ENCODE measurements at places on chromosomes 1 and 21.

GRCh38 chr1:27135541-27136235 lies 19.2 kb downstream of the SLC9A1 start:
- DNase-seq = no peak

GRCh38 chr1:5994713-5995621 lies 2.7 kb upstream of the NPHP4 start:
- peak; percentile 40 for DNase-seq

GRCh38 chr1:207902566-207902965 lies 8.4 kb downstream of the CD34 start:
- no peak for DNase-seq

DNA sequence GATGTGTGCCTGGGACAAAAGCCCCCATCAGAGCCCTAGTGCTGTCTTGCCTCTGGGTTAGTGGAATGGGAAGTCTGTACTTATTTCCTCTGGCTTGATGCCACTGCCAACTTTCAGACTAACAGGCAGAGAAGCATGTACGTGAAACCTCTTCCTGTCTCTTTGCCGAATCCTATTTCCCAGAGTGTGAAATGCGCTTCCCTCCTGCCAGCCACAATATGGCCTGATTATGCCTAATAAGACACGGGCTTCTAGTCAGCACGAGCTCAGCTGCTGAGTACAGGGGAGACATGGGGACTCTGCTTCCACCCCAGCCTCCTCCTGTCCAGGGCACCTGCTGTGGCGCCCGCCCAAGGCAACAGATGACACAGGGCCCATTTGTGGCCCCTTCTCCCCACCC lies 111.4 kb downstream of the KCND3 start:
- DNase-seq = no peak

GRCh38 chr1:71193153-71193552 lies 112.3 kb upstream of the ZRANB2 start:
- no peak for DNase-seq

GRCh38 chr1:67683766-67684525 lies 1.1 kb upstream of the GADD45A start:
- DNase-seq = no peak

DNA sequence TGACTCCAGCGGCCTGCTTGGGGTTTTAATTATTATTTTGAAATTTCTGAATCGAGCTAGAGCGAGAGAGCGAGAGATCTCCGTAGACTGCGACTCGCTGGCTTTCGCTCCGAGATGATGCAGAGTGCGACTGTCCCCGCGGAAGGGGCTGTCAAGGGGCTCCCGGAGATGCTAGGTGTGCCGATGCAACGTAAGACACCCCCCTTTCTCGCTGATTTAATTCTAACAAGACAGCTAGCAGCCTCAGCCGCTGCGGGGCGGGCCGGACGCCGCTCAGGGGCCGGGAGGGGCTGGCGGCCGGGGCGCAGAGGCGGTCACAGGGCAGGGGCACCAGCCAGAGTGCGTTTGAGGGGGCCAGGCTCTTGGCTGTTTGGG lies 339 bp downstream of the LHX4 start:
- no peak for DNase-seq

DNA sequence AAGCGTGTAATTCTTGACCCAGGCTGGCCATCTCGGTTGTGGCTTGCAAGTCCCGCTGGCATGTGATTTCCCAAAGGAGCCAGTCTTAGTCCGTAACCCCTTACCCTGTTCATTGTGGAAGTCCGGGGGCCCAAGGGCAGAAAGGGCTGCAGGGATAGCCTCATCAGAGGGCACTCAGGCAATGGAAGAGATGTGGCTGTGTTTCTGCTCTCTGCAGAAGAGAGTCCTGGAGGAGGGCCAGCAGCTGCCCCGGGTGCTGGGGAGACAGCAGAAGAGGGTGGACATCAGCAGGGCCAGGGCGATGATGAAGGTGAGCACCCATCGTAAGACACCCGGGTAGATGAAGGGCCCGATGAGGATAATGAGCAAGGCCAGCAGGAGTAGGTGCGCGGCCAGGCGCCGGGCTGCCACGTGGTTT lies 830 bp downstream of the RNF186 start:
- DNase-seq = no peak

DNA sequence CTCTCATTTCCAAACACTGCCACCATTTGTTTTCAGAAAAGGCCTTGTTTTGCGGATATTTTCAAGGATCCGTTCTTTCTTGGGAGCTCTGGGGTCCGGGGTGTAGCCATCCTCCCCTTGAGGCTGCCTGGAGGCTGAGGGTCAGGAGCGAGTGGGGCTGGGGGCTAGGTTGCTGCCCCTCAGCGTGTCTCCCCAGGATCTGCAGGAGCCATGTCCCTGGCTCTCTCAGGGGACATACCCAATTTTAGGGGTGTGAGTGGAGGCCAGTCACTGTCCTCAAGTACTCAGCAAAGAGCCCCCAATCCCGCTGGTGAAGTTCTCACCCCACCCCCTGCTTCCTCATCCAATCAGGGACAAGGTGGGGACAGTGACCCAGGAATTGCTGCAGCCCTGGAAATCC lies 15.0 kb upstream of the PRDM16 start:
- no peak for DNase-seq

GRCh38 chr1:227321035-227321434 lies 2.7 kb upstream of the CDC42BPA start:
- DNase-seq = no peak

DNA sequence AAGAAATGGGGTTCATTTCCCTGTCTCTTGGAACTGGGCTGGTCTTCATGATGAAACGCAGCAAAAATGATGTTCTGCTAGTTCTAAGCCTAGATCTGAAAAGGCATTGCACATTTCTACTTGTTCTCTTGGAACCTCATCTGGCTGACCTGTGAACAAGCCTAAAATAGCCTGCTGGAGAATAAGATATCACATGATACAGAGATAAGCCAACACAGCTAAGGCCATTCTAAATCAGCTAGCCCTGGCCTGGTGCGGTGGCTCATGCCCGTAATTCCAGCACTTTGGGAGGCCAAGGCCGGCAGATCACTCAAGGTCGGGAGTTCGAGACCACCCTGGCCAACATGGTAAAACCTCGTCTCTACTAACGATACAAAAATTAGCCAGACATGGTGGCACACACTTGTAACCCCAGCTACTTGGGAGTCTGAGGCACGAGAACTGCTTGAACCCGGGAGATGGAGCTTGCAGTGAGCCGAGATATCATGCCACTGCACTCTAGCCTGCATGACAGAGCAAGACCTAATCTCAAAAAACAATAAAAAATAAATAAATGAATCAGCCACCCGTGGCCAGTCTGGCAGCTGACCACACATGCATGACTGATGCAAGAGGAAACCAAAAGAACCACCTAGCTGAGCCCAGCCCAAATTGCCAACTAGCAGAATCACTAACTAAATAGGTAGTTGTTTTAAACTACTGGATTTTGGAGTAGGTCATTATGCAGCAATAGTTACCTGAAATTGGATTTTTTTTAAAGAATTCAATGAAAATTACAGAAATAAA lies 18.0 kb downstream of the CD244 start:
- DNase-seq = no peak

- no peak for DNase-seq
Observed at GRCh38 chr1:24426744-24427544, 11.3 kb downstream of the NIPAL3 start.

GRCh38 chr1:56639211-56639610 lies 5.9 kb upstream of the PRKAA2 start:
- no peak for DNase-seq

GRCh38 chr21:40253112-40253511 lies 385.9 kb downstream of the PCP4 start:
- DNase-seq = no peak

DNA sequence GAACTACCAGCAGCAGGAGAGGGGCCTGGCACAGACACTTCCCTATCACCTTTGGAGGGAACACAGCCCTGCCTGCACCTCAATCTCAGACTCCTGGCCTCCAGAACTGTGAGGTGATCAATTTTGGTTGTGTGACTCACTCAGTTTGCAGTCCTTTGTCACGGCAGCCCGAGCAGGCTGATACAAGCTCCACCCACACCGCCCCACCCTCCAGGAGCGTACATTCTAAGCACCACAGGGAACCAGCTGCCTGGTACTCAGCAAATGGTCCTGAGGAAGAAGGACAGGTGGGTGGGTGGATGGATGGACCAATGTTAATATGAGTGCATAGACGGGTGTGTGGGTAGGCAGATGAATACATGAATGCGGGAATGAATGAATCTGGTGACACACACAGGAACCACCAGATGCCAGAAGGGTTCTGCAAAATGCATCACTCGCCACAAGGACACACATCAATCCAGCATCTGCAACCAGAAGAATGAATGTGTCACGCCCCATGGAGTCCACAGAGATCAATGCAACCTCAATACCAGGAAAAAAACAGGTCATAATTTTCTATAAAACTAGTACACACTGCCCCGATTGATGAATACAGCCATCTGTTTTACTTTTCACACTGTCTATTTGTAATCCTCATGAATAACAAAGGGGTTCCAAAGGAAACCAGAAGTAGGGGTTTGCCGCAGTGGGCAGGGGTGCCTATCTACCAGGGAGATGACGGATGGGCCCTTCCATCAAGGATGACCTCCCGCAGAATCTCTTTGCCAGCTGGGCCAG lies 284.5 kb downstream of the NPHP4 start:
- DNase-seq = no peak

DNA sequence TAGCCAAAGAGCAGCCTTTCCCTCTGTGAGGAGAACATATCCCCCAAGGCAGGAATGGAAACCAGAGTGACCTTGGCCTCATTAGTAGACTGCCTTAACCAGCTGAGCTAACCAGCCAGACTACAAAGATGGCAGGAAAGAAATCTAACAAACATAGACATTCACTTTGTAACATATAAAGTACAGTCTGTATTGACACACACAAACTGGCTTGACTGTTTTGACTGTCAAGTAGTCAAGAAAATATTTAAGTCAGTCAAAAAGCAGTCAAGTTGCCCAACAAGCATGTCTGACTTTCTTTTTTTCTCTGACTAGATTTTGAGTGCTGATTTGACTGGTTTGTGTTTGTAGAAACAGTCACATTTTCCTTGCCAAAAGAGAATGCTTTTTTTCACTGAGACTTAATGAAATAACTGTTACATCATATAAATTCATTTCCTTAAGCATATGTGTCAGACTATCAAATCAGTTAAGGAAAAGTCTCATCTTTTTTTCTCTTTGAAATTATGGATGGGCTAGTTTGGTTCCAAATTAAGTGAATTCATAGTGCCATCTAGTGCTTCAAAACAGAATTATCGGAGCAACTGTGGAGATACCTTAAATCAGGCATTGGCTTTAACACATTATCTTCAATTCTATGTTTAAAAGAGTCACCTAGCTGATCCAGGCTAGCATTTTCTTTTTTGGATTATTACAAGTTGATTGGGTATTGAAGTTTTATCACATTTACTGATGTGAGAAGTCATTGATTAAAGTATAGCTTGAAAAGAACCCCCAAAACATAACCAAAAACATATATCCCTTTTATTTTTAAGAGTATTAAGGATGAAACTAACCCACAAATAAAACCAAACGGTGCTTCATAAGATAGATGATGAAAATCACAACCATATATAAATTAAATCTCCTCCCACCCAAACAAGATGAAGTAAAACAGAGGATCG lies 75.0 kb downstream of the ATP6V1G3 start:
- DNase-seq = no peak

- no peak for DNase-seq
Observed at GRCh38 chr1:83555871-83556270, 443.1 kb downstream of the TTLL7 start.

- no peak for DNase-seq
Observed at GRCh38 chr21:45253180-45253579, 34.5 kb downstream of the POFUT2 start.

DNA sequence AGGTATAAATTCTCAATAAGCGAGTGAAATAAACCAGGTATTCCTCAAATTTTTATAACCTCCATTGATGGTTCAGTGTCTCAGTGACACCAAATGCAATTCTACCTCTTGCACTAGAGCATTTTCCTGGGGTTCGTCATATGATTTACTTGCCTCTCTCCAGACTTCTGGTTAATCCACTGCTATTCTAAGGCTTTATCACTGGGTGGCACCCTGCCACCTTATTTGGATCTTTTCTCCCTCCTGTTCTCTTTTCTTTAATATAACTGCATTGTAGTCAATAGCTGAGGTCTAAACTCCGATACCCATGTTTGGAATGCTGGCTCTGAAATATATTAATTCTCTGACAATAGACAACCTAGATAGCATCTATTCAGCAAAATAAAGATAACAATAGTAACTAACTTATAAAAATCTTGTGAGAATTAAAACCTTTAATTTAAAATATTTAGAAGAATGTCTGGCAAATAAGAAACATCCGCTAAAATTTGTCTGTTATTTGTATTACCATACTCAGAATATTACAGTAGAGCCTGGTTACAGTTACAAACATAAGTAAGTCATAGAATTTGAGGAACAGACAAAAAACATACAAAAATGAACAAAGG lies 436.4 kb downstream of the PLA2G4A start:
- DNase-seq = no peak

- no peak for DNase-seq
Observed at GRCh38 chr1:193123751-193124150, 1.9 kb downstream of the CDC73 start.

- no peak for DNase-seq
Observed at GRCh38 chr1:195794225-195794624, 814.0 kb downstream of the KCNT2 start.

DNA sequence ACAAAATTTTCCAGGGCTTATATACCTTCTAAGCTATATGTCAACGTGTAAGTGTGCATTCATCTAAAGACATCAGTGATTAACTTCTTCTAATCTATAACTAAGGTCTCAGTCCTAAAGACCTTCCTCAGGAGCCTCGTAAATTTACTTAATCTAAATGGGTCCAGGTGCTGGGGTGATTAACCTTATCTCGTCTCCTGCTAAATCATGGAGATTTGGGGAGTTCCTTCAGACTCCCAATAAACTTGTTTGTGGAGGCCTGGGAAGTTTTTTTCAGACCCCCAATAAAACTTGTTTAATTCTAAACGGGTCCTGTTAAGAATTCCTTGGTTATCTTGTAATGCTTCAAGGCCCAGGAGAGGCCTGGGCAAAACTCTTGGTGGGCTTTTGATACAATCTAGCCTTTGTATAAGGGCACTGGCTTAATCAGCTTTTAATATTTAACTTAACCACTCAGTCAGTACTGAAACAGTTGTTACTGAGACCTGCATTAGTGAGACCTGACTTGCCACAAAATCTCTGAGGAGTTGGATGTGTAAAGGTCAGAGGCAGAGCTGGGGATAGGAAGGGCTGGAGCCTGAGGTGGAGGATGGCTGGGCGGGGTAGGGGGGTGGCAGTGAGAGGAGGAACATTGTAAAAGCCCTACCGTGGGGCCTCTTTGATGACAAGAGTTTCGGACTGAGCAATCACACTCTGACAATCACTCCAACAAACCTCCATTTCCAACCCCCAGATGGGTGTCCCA lies 6.2 kb upstream of the HMGCS2 start:
- DNase-seq = no peak

GRCh38 chr1:227002531-227003049 lies 62.5 kb downstream of the COQ8A start:
- no peak for DNase-seq

Data from stimulated activated CD4-positive, alpha-beta T cell treated with anti-CD3 and anti-CD28 coated beads, Interleukin-15, amount 100 ng/mL, for 1 hour (primary cell).